ENCODE measurements at places on chromosomes 4 and X.
A peak's percentile ranks its signal among the peaks of the same experiment; 100 is the strongest.

GRCh38 chr4:20313237-20314030 lies 61.7 kb downstream of the SLIT2 start:
- peak; percentile 9 for DNase-seq

GRCh38 chr4:3368841-3369760 lies 72.7 kb upstream of the HGFAC start:
- no peak for DNase-seq

GRCh38 chr4:94461506-94461905 lies 9.8 kb downstream of the PDLIM5 start:
- no peak for DNase-seq

DNA sequence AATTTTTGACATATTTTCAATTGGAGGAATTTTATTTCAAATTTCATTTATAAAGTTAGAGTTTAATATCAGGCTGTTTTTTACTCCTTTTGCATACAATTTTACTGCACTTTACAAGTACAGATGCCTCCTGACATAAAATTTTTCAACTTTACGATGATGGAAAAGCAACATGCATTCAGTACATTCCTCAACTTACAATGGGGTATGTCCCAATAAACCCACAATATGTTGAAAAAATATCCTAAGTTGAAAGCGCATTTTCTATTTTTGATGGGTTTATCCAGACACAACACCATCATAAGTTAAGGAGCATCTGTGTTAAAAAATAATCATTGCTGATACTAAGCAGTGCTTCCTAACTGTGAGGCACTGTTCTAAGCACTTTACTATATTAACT lies 4.3 kb downstream of the KLHL5 start:
- no peak for DNase-seq

GRCh38 chrX:106378616-106379015 lies 210.5 kb downstream of the PWWP3B start:
- no peak for DNase-seq
